ENCODE measurements at places on chromosomes 4 and X. TPM values are rescaled to one million over a fixed set of nuclear protein-coding genes. Genes with fewer than 3 reads are reported as not detected.

The TRO gene
- 0.87 TPM for total RNA-seq

The ZMAT1 gene
- not detected for total RNA-seq

The ARHGAP4 gene
- total RNA-seq, result 1.2 TPM

The DOCK11 gene
- total RNA-seq, result 8.6 TPM

The CCNB3 gene
- total RNA-seq, result 0.95 TPM

The KLHL13 gene
- 0.28 TPM for total RNA-seq

The TMEM31 gene
- not detected for total RNA-seq

The AMOT gene
- total RNA-seq, result 0.02 TPM

Data from A549 treated with dexamethasone at 1 μM for 4 hours (cell line).